OCI-M1 (cell line): ENCODE measurements at places on chromosomes 3 and 15.

DNA sequence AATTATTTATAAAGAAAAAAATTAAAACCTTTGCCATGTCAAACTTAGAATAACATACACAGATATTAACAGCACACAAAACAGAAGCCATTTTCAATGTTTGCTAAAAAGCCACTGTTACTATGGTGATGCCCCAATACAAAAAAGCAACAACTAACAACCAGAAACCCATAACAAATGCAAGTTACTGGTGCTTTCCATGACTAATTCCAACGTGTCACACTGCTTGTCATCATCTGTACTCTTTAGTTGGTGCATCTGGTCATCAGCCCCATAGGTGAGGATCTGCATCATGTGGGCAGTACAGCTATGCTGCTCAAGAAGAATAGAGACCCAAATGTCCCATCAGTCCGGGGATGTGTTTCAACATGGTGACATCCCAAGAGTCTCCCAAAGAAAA is 52.8 kb downstream of the ATP8B4 start:
- peak; percentile 17 for DNase-seq

DNA sequence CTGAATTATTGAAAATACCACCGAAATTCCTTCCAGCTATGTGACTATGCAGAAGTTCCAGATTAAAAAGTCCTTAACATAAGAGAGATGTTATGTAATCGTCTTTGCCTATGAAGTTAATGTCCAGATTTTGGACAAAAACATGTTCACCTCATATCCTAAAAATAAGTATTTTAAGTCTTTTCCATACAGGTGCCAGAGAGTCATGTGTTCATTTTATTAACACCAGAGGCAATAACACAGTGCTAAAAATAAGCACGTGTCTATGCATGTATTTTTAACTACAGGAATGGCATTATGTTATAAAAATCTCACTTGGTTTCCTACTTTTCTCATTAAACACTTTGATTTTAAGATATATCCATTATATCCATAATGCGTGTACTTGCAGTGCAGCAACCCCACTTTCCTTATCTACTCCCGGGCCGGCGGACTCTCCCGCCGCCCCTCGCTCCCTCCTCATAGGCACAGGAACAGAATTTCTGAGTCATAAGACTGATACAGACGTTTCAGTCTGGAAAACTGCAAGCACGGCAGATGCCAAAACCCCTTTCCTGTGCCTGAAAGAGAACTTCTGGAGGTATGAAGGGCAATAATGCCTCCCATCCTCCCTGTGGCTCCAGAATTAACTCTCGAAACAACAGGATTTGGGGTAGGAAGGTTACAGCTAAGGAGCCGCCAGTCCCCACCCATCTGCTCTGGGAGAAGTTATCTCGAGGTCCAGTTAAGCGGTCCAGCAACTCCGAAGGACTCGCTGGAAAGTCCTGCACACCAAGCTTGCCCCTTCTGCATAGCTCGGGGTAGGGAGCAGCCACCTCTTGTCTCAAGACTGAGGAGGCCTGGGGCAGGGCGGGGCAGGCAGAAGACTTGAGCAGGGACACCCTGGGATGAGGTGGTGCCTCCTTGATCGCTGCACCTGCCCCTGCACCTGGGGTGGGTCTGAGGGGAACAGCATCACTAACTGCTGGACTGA is 22.3 kb upstream of the PSTPIP1 start:
- no peak for DNase-seq

GRCh38 chr3:129365296-129366136 is 62.9 kb downstream of the EFCAB12 start:
- peak; percentile 69 for DNase-seq

GRCh38 chr3:186700267-186700666 is 16.9 kb upstream of the KNG1 start:
- peak; percentile 72 for DNase-seq

- no peak for DNase-seq
These were observed 51.5 kb downstream of the C3orf20 start for GRCh38 chr3:14726441-14726780.

- DNase-seq: no peak
These were observed 91.2 kb downstream of the AQP9 start for GRCh38 chr15:58229297-58229768.

DNA sequence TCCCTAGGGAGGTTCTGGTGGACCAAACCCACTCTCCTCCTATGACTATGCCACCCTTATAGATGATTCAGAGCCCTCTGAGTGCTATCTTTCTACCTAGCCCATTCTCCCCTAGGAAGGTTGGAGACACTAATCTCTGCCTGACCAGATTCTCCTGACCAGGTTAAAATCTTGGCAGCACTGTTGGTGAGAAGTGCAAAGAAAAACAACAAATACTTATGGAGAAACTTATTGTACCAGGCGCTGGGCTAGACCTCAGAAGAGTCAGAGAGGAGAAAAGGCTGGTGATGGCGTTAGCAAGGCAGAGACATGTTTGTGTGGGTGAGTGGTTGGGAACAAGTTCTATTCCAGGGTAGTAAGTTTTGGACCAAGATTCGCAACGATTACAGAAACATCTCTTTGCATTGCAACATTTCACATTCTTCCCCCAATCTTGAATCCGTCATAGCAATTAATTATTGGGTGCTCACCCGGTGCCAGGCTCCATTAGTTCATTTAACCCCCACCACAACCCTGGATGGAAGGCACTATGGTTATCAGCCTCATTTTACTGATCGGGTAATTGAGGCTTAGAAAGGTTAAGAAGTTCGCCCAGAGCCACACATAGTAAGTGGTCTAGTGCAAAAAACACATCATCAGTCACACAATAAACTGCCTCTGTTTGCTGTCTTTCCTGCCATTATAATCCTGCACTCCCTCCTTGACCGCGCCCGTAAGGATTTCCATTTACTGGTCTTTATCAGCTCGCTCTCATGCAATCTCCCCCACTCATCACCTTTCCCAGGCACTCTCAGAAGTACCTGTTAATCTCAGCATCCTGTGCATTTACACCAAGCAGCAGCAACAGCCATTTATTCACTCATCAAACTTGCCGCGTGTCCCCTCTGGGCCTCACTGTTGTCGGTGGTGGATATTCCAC is 655 bp upstream of the TSPAN3 start:
- no peak for DNase-seq

- peak; percentile 24 for DNase-seq
These were observed 58.2 kb downstream of the HEG1 start for GRCh38 chr3:124997303-124998246.

DNA sequence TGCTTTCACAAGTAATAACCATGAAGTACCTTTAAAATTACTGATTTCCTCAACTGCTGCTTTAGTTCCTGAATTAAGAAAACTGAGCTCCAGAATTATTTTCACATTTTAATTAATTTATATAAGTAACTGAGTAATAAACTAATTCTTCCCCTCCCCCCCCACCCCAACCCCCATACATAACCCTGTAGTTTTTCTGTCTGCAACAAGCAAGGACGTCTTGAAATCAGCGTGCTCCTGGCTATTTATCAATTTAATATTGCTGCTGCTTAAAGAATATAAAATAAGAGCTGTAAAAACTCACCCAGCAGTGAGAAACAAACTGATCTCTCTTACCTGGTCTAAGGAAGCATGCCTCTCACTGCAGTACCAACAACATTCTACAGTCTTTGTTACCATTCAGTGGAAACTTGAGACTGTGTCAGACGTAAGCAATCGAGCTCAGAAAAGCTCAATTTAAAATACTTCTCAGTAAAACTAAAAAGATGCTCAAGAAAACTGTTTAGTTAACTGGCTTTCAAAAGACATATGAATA is 121.0 kb downstream of the TFDP2 start:
- DNase-seq: peak; percentile 91
